ENCODE measurements at places on chromosomes 12 and 14. TPM values are rescaled to one million over a fixed set of nuclear protein-coding genes. Genes with fewer than 3 reads are reported as not detected.
A peak's percentile ranks its signal among the peaks of the same experiment; 100 is the strongest.

DNA sequence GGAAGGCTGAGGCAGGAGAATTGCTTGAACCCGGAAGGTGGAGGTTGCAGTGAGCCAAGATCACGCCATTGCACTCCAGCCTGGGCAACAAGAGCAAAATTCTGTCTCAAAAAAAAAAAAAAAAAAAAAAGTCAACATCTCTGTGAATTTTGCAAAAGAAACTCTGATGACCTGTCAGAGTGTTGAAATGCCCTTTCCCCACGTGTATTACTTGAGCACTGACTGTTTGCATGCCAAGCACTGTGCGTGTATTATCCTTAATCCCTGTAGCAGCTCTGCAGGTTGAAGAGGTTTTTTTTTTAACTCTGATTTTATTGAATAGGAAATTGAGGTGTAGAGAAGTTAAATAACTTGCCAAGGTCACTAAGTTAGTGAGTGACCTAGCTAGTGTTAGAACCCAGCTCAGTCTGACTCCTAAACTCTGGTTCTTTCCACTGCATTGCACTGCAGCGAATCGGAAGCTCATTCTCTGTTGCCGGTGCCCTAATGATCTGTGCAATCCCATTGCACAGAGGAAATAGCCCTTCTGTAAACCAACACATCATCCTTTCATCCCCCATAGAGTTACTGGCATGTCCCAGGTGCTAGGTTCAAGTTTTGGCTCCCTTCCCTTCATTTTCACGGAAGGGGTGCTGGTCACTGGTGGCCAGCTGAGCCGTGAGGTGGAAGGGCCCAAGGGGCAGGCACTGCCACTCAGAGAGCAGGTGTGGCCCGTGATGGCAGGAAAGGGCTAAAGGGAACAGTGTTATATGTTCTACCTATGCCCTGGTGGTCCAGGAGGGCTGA is 122.3 kb downstream of the EML1 start:
- no peaks in the 10 kb centered on the region for H3K4me1 ChIP-seq
- H3K36me3 ChIP-seq, result no peaks in the 10 kb centered on the region
- no peak for DNase-seq
- H3K27ac ChIP-seq, result no peak overlapping the region
- no peak overlapping the region for H3K4me3 ChIP-seq
- H3K27me3 ChIP-seq, result no peaks in the 10 kb centered on the region

- H3K27me3 ChIP-seq, result no peaks in the 10 kb centered on the region
- H3K4me3 ChIP-seq, result no peak overlapping the region
- no peak for DNase-seq
Observed at GRCh38 chr14:39607978-39608377, 175.7 kb upstream of the FBXO33 start.

- no peaks in the 10 kb centered on the region for H3K27me3 ChIP-seq
- no peak overlapping the region for H3K27ac ChIP-seq
Observed at GRCh38 chr14:54556535-54556934, 10.4 kb upstream of the SAMD4A start.

GRCh38 chr14:83958359-83958758 is 1571.6 kb upstream of the FLRT2 start:
- no peak for DNase-seq
- H3K27ac ChIP-seq, result no peak overlapping the region
- H3K36me3 ChIP-seq, result no peaks in the 10 kb centered on the region
- H3K4me1 ChIP-seq, result no peaks in the 10 kb centered on the region
- no peaks in the 10 kb centered on the region for H3K27me3 ChIP-seq

GRCh38 chr12:56021889-56022497 is 1.1 kb downstream of the IKZF4 start:
- DNase-seq, result no peak
- H3K27ac ChIP-seq, result no peak overlapping the region
- H3K27me3 ChIP-seq, result no peaks in the 10 kb centered on the region
- H3K36me3 ChIP-seq, result no peaks in the 10 kb centered on the region

DNA sequence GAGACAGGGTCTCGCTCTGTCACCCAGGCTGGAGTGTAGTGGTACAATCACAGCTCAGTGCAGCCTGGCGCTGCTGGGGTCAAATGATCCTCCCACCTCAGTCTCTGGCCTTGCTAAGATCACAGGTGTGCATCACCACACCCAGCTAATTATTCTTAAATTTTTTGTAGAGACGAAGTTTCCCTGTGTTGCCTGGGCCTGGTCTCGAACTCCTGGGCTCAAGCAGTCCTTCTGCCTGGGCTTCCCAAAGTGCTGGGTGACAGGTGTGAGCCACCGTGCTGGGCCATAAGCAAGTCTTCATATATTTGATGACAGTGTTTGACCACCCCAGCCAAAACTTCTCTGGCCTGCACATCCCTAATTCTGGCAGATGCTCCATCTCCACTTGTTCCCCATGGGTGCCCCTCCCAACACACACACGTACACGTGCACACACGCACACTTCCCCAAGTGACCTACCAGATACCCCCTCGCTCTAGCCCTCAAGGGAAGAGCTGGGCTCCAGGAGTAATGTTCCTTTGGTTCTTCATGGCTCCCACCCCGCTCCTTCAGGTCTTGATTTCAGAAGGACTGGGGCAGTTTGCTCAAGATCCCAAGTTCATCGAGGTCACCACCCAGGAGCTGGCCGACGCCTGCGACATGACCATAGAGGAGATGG is 104.3 kb upstream of the FKBP4 start:
- peaks cover 33% of the 10 kb centered on the region for H3K4me1 ChIP-seq
- H3K27me3 ChIP-seq, result no peaks in the 10 kb centered on the region
- no peak for DNase-seq

DNA sequence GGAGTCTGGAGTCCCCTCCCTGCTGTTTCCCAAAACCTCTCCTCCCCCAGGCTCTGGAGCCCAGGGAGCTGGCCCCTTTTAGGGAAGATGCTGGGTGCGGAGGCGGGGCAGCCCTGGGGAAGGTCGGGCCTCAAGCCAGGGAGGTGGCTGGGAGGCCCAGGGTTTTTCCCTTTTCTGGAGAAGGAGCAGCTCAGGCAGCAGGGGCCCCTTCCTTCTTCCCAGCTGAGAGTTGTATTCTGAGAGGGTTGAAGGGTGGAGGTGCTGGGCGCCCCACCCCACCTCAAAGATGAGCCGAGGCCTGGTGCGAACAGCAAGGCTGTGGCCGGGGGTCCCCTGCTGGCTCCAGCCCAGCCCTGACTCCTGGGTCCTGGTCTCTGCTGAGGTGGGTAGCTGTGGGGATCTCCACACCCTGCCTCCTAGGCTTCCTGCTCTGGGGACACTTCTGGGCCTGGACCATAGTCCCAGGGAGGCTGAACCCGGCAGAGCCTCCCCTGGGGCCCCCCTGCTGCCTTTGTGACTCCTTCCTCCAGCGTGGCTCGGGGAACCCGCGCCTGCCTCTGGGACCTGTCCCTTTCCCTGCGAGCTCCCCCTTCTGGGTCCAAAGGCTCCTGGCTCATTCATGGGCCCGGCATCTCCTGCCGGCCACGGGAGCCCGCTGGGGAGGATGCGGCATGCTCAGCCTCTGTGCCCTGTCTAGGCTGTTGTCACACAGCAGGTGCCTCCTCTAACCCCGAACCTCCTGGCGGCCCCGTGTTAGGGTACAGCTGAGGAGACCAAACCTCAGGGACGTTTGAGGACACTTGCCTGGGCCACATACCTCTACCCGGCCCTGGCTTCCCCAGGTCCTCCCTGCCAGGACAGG is 4.4 kb downstream of the TRMT61A start:
- H3K4me1 ChIP-seq, result peaks cover 16% of the 10 kb centered on the region
- DNase-seq, result no peak
- H3K36me3 ChIP-seq, result no peaks in the 10 kb centered on the region

DNA sequence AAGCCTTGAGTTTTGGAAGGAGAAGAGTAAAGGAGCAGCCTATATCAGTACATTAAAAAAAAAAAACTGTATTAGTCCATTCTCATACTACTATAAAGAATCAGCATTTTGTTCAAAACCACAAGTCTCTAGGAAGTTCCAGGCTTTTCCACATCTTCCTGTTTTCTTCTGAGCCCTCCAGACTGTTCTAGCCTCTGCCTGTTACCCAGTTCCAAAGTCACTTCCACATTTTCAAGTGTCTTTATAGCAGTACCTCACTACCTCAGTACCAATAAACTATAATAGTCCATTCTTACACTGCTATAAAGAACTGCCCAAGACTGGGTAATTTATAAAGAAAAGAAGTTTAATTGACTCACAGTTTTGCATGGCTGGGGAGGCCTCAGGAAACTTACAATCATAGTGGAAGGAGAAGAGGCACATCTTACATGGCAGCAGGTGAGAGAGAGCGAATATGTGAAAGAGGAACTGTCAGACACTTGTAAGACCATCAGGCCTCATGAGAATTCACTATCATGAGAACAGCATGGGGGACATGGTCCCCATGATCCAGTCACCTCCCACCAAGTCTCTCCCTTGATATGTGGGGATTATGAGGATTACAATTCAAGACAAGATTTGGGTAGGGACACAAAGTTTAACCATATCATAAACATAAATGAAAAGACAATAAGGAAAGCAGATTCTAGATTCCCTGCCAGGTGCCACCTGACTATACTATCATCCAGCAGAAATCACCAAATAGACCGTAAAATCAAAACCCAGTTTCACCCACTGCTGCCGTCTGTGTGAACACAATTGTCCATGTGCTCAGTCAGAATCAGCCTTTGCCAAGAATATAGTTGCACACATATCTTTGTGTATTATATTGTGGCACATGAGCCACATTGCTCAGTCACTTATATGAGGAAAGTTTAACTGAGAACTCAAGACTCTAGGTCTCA is 27.8 kb downstream of the TOGARAM1 start:
- no peak overlapping the region for H3K4me3 ChIP-seq
- H3K4me1 ChIP-seq, result peaks cover 21% of the 10 kb centered on the region
- H3K36me3 ChIP-seq, result peaks cover 8% of the 10 kb centered on the region

GRCh38 chr14:49769171-49769570 is 1.2 kb downstream of the KLHDC2 start:
- peaks cover 57% of the 10 kb centered on the region for H3K4me1 ChIP-seq
- peak overlapping the region; percentile 91 for H3K27ac ChIP-seq
- H3K4me3 ChIP-seq, result peak overlapping the region; percentile 89
- H3K27me3 ChIP-seq, result no peaks in the 10 kb centered on the region

- H3K36me3 ChIP-seq, result no peaks in the 10 kb centered on the region
- no peaks in the 10 kb centered on the region for H3K27me3 ChIP-seq
- no peak for DNase-seq
- H3K4me1 ChIP-seq, result no peaks in the 10 kb centered on the region
- no peak overlapping the region for H3K27ac ChIP-seq
- no peak overlapping the region for H3K4me3 ChIP-seq
Observed at GRCh38 chr12:48767047-48767446, 21.8 kb downstream of the ADCY6 start.

DNA sequence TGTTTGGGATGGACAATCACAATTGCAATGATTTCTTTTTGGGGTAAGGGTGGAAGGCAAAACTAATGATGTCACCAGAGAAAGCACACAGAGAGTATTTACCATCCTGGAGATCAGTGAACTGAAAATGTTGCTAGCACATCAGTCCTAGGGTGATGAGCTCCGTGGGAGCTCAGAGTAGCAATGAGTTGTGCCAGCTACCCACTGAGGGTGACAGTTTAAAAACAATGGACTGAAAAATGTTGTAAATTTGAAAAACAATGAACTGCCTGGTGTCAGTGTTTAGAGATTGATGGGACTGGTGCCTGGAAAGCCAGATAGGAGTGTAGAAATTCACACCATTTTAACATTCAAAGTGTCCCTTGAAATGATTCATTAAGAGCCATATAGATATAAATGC is 198.5 kb downstream of the ATP23 start:
- H3K27ac ChIP-seq, result no peak overlapping the region
- no peak overlapping the region for H3K4me3 ChIP-seq
- H3K4me1 ChIP-seq, result no peaks in the 10 kb centered on the region
- no peaks in the 10 kb centered on the region for H3K27me3 ChIP-seq

- H3K4me1 ChIP-seq, result no peaks in the 10 kb centered on the region
- H3K27ac ChIP-seq, result no peak overlapping the region
- H3K4me3 ChIP-seq, result no peak overlapping the region
Observed at GRCh38 chr12:47870175-47870781, 34.5 kb downstream of the VDR start.

- H3K4me1 ChIP-seq, result no peaks in the 10 kb centered on the region
- H3K27me3 ChIP-seq, result no peaks in the 10 kb centered on the region
- H3K36me3 ChIP-seq, result no peaks in the 10 kb centered on the region
- H3K27ac ChIP-seq, result no peak overlapping the region
- H3K4me3 ChIP-seq, result no peak overlapping the region
- no peak for DNase-seq
Observed at GRCh38 chr14:89022274-89022673, 197.8 kb downstream of the TTC8 start.

- H3K4me3 ChIP-seq, result no peak overlapping the region
- DNase-seq, result no peak
- H3K4me1 ChIP-seq, result no peaks in the 10 kb centered on the region
- H3K27ac ChIP-seq, result no peak overlapping the region
Observed at GRCh38 chr14:83706231-83706954, 1823.6 kb upstream of the FLRT2 start.

- 0 out of 2 replicates have a peak, but pooled peaks cover under 1% of the 10 kb centered on the region for H3K27me3 ChIP-seq
- H3K27ac ChIP-seq, result no peak overlapping the region
- H3K4me3 ChIP-seq, result no peak overlapping the region
- no peaks in the 10 kb centered on the region for H3K36me3 ChIP-seq
Observed at GRCh38 chr14:102584871-102585869, 7.3 kb upstream of the RCOR1 start.

GRCh38 chr12:31207799-31208465 is 118.0 kb downstream of the SINHCAF start:
- H3K27ac ChIP-seq, result no peak overlapping the region
- no peaks in the 10 kb centered on the region for H3K36me3 ChIP-seq
- H3K27me3 ChIP-seq, result no peaks in the 10 kb centered on the region
- H3K4me1 ChIP-seq, result no peaks in the 10 kb centered on the region
- no peak for DNase-seq
- no peak overlapping the region for H3K4me3 ChIP-seq

GRCh38 chr12:106090591-106091445 is 47.9 kb downstream of the NUAK1 start:
- no peak overlapping the region for H3K27ac ChIP-seq
- no peak for DNase-seq
- H3K27me3 ChIP-seq, result no peaks in the 10 kb centered on the region
- H3K4me1 ChIP-seq, result no peaks in the 10 kb centered on the region
- H3K36me3 ChIP-seq, result no peaks in the 10 kb centered on the region
- no peak overlapping the region for H3K4me3 ChIP-seq

- H3K27me3 ChIP-seq, result no peaks in the 10 kb centered on the region
- H3K36me3 ChIP-seq, result no peaks in the 10 kb centered on the region
- no peak overlapping the region for H3K4me3 ChIP-seq
- DNase-seq, result no peak
- H3K4me1 ChIP-seq, result peaks cover 4% of the 10 kb centered on the region
Observed at GRCh38 chr12:123105211-123105826, 45.6 kb downstream of the PITPNM2 start.

- H3K27ac ChIP-seq, result peak overlapping the region; percentile 56
- no peak overlapping the region for H3K4me3 ChIP-seq
- no peaks in the 10 kb centered on the region for H3K36me3 ChIP-seq
- peaks cover 57% of the 10 kb centered on the region for H3K4me1 ChIP-seq
Observed at GRCh38 chr14:63472986-63473788, 70.0 kb downstream of the PPP2R5E start.

- no peak overlapping the region for H3K27ac ChIP-seq
- H3K27me3 ChIP-seq, result no peaks in the 10 kb centered on the region
- DNase-seq, result no peak
Observed at GRCh38 chr14:40004871-40005500, 572.8 kb upstream of the FBXO33 start.

Gene LUM
- total RNA-seq, result not detected

Gene FAM222A
- total RNA-seq, result 0.94 TPM

Gene TUBA1A
- total RNA-seq, result 139 TPM

Gene CD69
- total RNA-seq, result 0.22 TPM

Gene CRADD
- total RNA-seq, result 18.3 TPM

Gene BCL11B
- total RNA-seq, result not detected

Gene DCN
- total RNA-seq, result 612 TPM

Gene LRRC43
- not detected for total RNA-seq

Gene SMCO2
- total RNA-seq, result not detected

Gene CD27
- 155 TPM for total RNA-seq

Gene SLC41A2
- total RNA-seq, result 2.1 TPM

Gene RTN1
- total RNA-seq, result 0.32 TPM

Gene OR6S1
- not detected for total RNA-seq

Gene BICD1
- 39.6 TPM for total RNA-seq

Gene GPD1
- 1.0 TPM for total RNA-seq

Data from Karpas-422 (cell line).